ENCODE measurements at places on chromosomes 13 and 19. TPM values are rescaled to one million over a fixed set of nuclear protein-coding genes. Genes with fewer than 3 reads are reported as not detected.

PDX1 gene
- total RNA-seq = 0.12 TPM

DNA sequence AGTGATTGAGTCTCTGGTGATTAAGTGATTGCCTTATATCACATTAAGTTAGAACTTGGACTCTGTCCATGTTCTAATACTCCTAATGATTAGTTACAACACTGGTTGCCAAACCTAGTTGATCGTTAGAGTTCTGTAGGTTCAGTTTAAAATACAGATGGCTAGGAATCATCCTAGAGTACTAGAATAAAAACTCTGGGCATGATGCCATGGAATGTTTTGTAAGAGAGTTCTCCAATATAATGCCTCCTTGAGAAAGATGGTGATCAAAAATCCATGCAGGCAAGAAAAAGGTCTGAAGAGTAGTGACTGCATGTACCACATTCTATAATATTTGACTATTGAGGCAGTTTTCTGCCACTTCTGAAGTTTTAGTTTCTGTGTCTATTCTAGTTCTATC, 176.3 kb downstream of the GPC5 start:
- no peak for DNase-seq

PSG4 gene
- not detected for total RNA-seq

GRCh38 chr19:33124207-33125098, 7.5 kb upstream of the WDR88 start:
- no peak for DNase-seq

PLIN4 gene
- 0.06 TPM for total RNA-seq

RDH13 gene
- total RNA-seq = 12.2 TPM

DNA sequence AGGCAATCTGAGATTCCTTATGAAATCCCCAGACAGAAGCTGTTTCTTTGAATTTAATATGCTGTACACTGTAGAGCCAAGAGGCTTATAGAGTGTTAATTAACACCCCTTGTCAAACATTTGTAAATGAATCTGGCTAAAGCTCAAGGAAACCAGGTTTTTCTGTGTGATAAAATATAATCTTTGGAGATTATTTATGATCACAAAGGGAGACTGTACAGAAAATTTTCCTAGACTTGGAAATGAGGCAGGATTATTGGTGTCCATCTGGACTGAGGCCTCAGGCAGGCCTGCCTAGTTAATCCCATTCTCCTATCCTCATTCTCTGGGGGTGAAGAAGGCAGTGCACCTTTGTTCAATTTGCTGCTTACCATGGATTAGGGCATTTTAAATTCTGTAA, 17.8 kb downstream of the KL start:
- DNase-seq = no peak

DNA sequence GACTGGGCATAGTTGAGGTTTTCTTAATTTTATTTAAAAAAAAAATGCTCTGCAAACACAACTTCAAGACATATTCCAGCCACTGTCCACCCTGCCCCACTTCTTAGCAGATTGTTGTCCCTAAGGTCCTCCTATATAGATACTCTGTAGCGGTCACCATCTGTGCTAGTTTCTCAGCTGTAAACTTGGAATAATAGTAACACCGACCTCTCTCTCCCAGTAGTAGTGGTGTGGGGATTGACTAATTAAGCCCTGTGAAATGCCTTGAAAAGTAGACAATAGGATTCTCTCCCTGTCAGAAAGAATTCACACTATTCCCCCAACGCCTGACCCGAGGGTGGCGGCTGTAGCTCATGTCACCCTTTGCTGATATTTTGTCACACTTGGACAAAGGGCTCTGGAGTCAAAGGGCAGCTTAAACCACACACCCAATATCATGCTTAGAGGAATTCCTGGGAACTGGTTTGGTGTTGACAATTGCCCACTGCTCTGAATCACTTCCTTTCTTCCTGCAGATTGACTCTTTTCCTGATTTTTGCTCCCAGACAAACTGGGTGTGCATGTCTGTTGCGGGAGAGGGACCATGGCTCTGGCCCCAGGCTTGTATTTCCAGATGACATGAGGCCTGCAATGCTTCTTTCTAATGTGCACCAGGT, 9.2 kb upstream of the SERP2 start:
- DNase-seq = no peak

GRK1 gene
- not detected for total RNA-seq

DNA sequence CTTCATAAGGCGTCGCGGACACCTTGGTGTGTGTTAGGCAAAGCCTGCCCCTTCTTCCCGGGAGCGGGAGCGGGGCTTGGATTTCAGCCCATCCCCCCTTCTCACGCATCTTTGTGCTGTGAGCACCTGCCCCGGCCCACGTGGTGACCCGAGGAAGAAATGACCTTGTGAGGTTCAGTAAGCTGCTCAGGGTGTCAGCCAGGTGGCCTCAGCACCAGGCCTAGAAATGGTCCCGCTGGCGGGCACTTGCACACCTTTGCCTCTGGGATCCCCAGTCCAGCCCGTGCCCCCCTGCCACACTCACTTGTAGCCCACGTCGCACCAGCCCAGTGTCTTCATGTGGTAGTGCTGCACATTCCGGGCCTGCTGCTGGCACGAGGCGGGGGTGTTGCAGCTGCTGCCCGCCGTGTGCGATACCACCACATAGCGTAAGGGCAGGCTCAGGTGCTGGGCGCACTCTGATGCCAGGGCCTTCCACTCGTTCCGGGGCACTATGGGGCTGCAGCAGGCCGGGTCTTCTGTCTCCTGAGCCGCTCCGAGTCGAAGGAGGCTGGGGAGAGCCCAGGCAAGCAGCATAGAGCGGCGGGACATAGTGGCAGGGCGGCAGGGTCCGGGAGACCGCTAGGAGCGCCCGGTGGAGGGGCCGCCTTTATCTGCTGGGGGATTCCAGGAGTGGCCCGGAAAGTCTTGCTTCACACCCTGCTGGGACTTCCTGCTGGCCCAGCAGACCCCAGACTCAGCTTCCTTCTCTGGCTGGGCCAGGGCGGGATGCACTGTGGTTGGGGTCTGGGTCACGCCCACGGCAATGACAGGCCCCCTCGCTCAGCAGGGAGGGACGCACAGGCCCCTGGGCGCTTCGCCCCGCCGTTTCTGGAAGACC, at the start of gene PGLYRP1:
TSS of gene PGLYRP1 (minus strand) at position 623 of the 880 bp plus-strand sequence. CDS start at position 591, 32 bp downstream.
- no peak for DNase-seq

FPR1 gene
- total RNA-seq = not detected

GRCh38 chr13:83895994-83896580, 13.8 kb upstream of the SLITRK1 start:
- DNase-seq = no peak

- no peak for DNase-seq
Observed at GRCh38 chr13:54287062-54287764, 1258.6 kb downstream of the OLFM4 start.

ZNF283 gene
- total RNA-seq = 5.5 TPM

URAD gene
- not detected for total RNA-seq

DNA sequence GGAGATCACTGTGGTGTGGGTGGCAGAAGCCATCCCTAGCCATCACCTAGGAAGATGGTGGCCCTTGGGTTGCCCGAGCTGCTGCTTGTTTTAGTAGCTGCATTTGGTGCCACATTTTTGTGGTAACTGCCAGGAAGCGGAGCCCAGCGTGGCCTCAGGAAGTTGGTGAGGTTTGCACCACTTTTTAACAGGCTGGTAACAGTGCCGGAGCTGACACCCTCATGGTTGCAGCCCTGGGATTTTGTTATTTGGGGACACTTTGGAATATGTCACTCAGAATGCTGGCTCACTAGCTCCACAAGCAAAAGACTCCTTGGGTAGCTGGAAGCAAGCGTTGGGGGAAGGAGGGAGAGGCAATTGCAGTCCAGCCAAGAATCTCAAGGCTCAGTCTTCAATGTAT, 22.1 kb downstream of the ACTN4 start:
- DNase-seq = no peak

DNA sequence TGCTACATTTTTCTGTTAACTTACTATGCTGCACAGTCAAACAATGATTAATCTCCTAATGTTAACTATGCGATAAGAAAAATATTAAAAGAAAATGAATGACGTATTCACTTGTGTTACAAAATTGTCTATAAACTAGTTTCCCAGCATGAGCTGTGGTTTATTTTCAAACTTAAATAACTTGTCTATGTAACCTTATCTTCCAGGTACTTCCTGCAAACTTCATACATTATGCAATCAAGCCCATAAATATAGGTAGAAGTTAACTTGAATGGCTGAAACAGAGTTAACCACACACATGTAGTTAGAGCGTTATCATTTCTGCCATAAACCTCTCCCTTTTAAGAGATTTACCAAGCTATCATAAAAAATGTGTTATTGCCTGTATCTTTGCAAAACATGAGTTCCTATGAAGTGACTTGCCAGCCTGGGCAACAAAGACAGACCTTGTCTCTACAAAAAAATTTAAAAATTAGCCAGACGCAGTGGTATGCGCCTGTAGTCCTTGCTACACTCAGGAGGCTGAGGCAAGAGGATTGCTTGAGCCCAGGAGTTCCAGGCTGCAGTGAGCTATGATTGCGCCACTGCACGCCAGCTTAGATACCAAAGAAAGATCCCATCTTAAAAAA, 17.7 kb upstream of the KLF5 start:
- no peak for DNase-seq

GRCh38 chr13:99528547-99528946, 27.3 kb downstream of the TM9SF2 start:
- no peak for DNase-seq

NLRP7 gene
- total RNA-seq = not detected

- no peak for DNase-seq
Observed at GRCh38 chr13:28322256-28322905, 172.5 kb downstream of the FLT1 start.

Measured in NCI-H460 (cell line).